ENCODE measurements at places on chromosomes 13 and 19.

DNA sequence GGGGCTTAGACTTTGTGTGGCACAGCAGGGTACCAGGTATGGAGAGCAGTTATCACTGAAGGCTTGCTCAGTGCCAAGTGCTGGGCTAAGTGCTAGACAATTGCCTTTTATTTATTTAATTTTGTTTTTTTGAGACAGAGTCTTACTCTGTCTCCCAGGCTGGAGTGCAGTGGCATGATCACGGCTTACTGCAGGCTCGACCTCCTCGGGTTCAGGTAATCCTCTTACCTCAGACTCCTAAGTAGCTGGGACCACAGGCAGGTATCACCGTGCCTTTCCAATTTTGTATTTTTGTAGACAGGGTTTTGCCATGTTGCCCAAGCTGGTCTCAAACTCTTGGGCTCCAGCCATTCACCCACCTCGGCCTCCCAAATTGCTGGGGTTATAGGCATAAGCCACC is 256.9 kb downstream of the ZNF536 start:
- no peak for DNase-seq

GRCh38 chr13:27038323-27038722 is 133.3 kb downstream of the USP12 start:
- DNase-seq = no peak

- DNase-seq = no peak
Observed at GRCh38 chr19:14300303-14300702, 80.9 kb upstream of the ADGRE5 start.

DNA sequence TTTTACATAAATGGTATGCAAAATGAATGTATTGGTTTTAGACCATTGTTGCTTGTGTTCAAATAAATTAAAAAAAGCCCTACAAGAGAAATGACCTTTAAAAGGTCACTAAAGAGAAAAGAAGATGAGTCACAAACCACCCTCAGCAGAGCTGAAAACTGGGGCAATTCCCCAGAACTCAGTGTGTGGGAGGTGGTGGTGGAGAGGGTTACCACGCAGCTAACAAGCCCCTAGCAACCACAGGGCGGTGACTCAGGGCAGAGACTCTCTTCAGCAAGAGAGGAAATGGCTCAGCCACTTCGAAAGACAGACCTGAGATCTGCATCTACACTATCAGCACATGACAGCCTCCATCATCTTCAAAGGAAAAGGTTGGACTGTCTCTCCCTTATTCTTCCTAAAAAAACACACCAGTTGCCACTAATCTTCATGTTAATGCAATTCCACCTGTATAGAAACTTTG is 29.4 kb upstream of the NDFIP2 start:
- no peak for DNase-seq

GRCh38 chr13:23778879-23779278 is 110.3 kb downstream of the MIPEP start:
- no peak for DNase-seq

- DNase-seq = no peak
Observed at GRCh38 chr19:54109651-54110050, 5.8 kb downstream of the TFPT start.

- no peak for DNase-seq
Observed at GRCh38 chr13:90201676-90202460, 1145.6 kb upstream of the MIR17HG start.

GRCh38 chr13:99357131-99357596 is 50.0 kb upstream of the GPR183 start:
- DNase-seq = no peak

GRCh38 chr19:6925386-6925785 is 38.0 kb downstream of the ADGRE1 start:
- DNase-seq = no peak

DNA sequence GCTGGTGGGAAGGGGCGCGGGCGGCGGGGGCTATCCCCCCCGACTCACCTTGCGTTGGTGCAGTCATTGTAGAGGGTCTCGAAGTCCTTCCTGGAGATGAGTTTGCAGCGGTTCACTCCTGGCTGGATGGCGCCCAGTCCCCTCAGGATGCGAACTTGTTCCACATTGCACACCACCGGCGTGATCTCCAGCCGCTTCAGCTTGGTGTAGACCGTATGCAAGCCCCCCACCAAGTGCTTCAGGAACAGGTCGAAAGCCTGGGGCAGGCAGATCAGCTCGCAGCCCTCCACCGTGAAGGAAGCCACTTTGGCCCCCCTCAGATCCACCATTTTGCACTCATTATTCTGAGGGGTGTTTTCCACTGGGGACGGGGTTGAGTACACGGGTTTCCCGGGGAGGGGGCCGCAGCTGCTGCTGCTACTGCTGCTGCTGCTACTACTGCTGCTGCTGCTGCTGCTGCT is 1.1 kb downstream of the DACH1 start:
- no peak for DNase-seq

DNA sequence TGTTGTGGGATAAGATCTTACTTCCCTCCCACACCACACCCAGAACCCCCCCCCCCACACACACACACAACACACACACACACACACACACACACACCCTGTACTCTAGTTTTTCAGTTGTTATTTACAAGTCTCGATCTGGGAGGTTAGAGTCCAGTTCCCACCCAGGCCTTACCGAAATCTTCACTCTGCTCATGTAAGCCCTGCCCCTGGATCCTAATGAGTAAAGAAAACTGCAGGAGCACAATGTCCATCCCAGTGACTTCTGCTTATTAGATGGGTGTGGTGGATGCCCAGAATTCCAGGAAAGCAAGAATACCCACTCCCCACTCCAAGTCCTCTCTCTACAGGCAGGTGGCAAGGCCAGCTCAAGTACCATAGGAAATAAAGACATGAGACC is 23.0 kb downstream of the STARD13 start:
- no peak for DNase-seq

- DNase-seq = no peak
Observed at GRCh38 chr13:99307247-99307646, at the start of gene GPR183. TSS of gene GPR183 (minus strand) at chr13:99307399. CDS start at chr13:99296145, 11,254 bp downstream.

GRCh38 chr19:17605761-17606589 is 50.5 kb downstream of the COLGALT1 start:
- peak; percentile 76 for DNase-seq

DNA sequence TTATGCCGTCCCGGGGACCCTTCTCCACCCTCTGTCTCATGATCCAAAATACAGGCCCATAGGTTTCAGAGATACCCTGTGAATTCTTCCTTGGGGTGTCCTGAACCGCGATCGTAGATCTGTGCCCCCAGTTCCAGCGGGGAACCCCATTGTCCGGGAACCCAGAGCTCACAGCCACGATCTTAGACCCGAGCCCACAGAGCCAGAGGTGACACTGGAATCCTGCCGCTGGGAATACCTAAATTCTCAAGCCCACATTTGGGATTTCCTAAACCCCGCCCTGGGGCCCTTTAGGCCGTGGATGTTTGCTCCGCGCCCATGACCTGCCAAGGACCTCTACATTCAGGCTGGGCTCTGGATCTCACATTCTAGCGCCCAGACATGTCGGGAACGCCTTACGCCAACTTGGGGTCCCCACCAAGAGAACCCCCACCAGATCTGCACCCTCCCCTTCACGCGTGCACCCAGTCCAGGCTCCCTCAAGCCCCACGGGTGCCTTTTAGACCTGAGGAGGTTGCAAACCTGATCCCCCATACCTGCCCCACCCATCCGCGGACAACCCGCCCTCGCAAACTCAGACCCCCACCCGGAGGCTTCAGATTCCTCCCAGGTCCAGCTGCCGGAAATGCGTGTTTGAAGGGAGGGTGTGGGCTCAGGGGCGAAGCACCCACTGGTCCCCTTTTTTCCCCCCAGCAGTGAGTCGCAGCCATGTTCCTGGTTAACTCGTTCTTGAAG is 605 bp downstream of the CAPNS1 start:
- no peak for DNase-seq

- no peak for DNase-seq
Observed at GRCh38 chr13:110638257-110638656, 22.9 kb downstream of the NAXD start.

- DNase-seq = no peak
Observed at GRCh38 chr13:62139597-62139996, 723.9 kb upstream of the PCDH20 start.

DNA sequence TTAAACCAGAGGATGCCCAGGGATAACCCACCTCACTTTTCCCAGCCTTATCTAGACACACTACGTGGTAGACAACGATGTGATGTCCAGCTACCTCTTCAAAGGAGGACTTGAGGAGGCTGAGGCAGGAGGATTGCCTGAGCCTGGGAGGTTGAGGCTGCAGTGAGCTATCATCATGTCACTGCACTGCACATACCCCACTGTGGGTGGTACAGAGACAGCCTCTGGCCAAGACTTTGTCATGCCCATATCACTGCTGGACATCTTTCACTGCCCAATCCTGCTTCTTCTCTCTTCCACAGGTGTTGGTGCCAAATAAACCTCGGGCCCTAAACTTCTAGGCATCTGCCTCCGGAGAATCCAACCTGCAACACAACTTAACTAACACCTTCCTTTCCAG is 85.8 kb downstream of the FAM216B start:
- DNase-seq = no peak

DNA sequence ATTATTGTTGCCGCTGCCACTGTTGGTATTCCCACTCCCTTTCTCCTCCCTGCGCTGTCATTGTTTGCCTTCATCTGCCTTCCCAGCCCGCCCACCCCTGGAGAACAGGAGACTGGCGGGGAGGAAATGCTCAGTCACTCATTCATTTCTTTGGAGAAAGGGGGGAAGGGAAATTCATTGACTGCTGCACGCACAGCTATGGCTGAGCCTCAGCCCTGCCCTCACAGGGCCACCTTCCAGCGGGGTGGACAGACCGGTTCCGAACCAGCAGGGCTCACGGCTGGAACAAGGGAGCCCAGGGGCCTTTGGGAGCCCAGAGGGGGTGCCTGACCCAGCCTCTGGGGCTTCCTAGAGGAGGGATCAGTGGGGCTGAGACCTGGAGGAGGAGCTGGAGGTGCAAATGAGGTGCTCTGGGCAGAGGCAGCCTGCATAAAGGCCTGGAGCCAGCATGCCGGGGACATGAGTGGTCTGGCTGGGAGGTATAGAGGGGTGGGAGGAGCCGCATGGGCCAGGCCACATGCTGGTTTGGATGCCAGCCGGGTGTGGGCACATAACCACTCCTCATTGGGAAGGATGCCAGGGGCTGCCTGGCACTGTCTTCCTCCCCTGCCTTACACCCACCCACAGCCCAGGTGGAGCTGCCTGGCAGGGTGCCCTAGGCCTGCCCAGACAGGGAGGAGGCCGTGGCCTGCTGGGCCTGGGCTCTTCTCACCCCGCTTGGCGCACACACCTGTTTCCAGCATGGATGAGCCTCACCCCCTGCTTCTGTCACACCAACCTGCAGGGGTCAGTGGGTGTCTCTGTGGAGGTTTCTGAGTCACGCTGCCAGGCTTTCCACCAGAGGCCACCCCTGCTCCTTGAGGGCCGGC is 26.8 kb downstream of the PPP5C start:
- DNase-seq = no peak

GRCh38 chr19:39595950-39596349 is 6.4 kb upstream of the LGALS13 start:
- no peak for DNase-seq

- DNase-seq = no peak
Observed at GRCh38 chr13:27341616-27342015, 71.0 kb downstream of the RASL11A start.

GRCh38 chr13:110403315-110403714 is 96.2 kb downstream of the COL4A2 start:
- no peak for DNase-seq

GRCh38 chr19:35710784-35711723 is 6.7 kb downstream of the ZBTB32 start:
- no peak for DNase-seq

DNA sequence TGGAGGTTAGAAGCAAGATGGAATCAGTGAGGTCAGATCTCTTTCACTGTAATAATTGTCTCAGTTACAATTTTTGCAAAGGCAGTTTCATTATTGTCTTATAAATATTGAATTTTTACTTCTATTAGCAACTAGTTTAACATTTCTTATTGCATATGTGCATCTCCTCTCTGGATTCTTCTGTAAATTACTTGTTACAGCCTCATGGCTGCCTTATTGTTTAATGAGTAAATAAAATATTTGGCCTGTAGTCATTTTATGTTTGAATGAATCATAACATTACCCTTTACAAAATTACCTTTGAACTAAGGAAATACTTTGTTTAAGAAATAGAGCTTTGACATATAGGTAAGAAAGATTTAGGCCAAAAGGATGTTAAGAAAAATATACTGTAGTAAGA is 212.4 kb downstream of the SLITRK6 start:
- DNase-seq = no peak

DNA sequence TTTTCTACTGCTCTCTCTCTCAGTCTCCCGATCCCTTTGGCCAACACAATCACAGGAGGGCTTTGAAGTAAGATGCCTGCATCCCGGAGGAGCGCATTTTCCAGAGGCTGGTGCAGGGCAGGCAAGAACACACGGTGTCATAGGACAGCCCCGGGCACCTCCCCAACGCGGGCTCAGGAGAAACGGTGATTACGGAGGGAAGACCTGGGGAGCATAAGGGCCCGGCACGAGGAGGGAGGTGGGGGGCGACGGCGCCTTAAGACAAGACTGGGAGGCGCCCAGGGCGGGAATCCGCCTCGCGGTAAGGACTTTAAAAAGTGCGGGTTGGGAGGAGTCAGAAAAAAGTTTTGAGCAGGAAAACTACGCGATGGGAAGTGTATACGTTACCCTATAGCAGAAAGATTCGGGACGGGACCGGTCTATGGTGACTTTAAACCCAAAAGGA is 18.7 kb upstream of the ZNF888 start:
- DNase-seq = no peak

DNA sequence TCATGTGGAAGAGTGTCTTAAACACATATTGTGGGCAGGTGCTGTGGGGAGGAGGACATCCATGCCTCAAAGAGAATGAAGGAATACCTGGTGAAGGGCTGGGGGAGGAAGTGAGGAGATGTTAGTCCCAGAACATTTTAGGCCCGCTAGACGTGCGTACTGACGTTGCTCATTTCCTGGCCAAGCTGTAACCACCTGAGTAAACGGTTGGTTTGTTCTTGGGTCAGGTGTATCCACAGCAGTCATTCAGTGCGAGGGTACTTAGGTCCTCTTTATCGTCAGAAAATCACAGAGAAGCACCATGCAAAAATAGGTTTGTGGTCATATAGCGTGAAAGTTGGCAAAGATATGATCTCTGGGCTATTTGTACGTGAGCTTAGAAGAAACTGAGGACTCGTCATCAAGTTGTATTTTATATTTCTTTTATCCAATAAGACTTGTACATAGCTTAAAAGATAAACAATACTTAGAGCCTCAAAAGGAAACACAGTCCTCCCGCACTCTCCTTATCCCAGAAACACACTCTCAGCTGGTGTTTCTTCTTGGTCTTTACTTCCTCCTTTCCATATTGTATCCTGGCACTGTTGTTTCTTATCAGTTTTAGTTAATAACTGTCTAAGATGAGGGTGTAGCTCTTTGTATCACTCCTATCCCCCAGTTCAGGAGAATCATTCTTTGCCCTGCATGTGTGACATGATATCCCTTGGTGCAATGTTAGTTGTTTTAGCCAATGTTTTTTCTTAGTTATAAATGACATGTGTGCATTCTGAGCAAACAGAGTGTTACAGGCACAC is 52.0 kb downstream of the ARHGEF7 start:
- no peak for DNase-seq

DNA sequence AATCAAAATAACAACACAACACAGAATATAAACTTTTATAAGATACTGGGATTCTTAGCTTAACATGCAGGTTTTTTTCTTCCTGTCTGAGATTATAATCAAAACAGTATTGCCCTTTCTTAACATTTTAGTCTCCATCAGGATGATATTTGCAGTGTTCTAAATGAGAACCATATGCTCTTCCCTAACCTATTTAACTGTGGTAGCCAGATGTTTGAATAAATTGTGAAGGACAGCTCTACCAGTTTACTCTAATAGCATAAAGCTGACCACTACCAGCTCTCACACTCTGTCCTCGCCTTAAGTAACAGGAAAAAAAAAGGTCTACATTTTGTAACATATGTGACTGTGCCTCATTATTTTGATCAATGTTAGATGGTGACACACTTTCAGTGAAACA is 618.7 kb upstream of the SGCG start:
- no peak for DNase-seq

Measured in NCI-H187 (cell line).